Epithelial cell of umbilical artery (primary cell): ENCODE measurements at places on chromosomes 6 and 20. TPM values are rescaled to one million over a fixed set of nuclear protein-coding genes. Genes with fewer than 3 reads are reported as not detected.

Gene TRAM2
- 31.5 and 69.6 TPM in 2 replicates for total RNA-seq

Gene LY6G6F
- total RNA-seq: not detected in 2 replicates

Gene NKAPL
- 0.30 and 0.32 TPM in 2 replicates for total RNA-seq

Gene CCM2L
- total RNA-seq: 5.5 and 9.1 TPM in 2 replicates

Gene HMGCLL1
- not detected in 2 replicates for total RNA-seq
